T-helper 1 cell (primary cell): ENCODE measurements at places on chromosomes 3 and 15.

GRCh38 chr3:70530626-70531025, 218.2 kb upstream of the MDFIC2 start:
- DNase-seq: no peak

- DNase-seq: no peak
Observed at GRCh38 chr3:155110996-155111901, 31.1 kb downstream of the MME start.

- no peak for DNase-seq
Observed at GRCh38 chr3:133124511-133124910, 86.3 kb downstream of the TMEM108 start.

- DNase-seq: no peak
Observed at GRCh38 chr3:165523801-165524200, 313.4 kb downstream of the BCHE start.

DNA sequence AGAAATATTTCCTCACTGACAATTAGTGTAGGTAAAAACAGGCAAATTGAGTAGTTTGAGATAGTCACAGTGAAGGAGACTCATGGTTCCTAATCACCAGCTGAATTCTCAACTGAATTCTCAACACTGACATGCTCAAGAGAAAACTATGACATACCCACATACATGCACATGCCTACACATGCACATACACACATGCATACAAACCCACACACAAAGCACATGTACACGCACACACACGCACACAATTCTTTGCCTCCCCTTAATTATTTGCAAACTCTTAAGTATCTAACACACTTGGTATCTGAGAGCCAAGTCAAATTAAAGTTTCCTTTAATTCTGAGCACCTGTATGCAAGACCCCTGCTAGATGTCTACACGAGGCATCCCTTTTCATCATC, 111.8 kb downstream of the GABRB3 start:
- no peak for DNase-seq

- no peak for DNase-seq
Observed at GRCh38 chr15:83926116-83926515, 272.2 kb downstream of the ADAMTSL3 start.

- DNase-seq: no peak
Observed at GRCh38 chr3:79162653-79163052, 605.1 kb downstream of the ROBO1 start.

GRCh38 chr3:63607716-63608115, 44.8 kb upstream of the SNTN start:
- no peak for DNase-seq

DNA sequence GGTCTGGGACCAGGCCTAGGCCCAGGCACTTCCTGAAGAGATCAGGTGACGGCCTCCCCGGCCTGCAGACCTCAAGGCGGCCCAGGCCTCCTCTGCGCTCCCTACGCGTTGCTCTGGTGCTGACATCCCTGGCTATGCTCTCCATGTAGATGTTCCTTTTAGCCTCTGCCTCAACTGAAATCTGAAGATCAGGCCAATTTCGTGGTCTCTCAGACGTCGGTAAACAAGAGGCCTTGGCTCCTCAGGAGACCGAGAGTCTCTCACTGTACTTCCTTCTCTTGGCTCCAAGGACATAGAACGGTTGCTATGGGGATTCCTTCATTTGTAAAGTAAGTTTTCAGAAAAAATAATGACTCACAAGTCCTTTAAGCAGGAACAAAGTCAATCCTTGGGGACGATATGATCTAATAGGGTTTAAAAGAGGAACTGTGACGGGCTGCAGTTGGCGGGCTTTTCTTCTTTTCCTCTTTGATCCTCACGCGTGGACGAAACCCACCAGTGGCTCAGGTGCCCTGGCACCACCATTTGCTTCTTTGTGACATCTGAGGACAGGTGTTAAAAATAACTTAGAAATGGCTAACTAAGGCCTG, 55.6 kb upstream of the CGNL1 start:
- DNase-seq: no peak

- no peak for DNase-seq
Observed at GRCh38 chr3:47133641-47134040, 30.3 kb downstream of the SETD2 start.

GRCh38 chr3:131142580-131142979, 115.9 kb downstream of the NEK11 start:
- no peak for DNase-seq

DNA sequence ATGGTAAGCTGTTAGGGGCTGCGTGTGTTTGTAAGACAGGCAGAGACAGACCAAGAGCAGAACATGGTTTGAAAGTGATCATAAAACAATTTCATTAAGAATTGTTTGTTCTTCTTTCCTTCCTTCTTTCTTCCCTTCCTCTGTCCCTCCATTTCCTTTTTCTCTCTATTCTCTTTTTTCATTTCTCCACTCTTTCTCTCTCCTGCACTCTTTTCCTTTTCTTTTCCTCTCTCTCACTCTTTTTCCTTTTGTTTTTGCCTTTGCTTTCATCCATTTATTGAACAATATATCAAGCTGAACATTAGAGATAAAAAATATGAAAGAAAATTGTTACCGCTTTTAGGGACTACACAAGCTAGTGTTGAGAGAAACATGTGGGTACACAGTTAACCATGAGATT, 62.2 kb upstream of the GOLIM4 start:
- DNase-seq: no peak

DNA sequence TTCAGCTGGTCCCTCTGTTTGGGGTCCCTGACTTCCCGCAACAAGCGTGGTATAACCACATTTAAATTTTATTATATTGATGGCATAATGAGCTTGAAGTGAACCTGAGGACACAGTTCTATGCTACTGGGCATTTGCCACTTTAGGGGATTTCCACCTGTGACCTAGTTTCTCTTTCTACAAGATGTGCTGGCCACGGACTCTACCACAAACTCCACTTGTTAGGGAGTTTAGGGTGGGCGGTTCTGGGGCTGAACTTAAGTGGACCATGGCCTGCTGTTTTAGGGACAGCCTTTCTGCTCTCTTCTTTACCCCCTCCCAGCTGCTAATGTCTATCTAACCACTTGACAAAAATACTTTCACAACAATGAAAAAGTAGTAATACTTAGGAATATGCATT, 1199.1 kb downstream of the SI start:
- no peak for DNase-seq

- DNase-seq: no peak
Observed at GRCh38 chr3:126728680-126729079, 24.6 kb downstream of the CHCHD6 start.

GRCh38 chr15:31089368-31090047, 12.0 kb downstream of the TRPM1 start:
- no peak for DNase-seq

DNA sequence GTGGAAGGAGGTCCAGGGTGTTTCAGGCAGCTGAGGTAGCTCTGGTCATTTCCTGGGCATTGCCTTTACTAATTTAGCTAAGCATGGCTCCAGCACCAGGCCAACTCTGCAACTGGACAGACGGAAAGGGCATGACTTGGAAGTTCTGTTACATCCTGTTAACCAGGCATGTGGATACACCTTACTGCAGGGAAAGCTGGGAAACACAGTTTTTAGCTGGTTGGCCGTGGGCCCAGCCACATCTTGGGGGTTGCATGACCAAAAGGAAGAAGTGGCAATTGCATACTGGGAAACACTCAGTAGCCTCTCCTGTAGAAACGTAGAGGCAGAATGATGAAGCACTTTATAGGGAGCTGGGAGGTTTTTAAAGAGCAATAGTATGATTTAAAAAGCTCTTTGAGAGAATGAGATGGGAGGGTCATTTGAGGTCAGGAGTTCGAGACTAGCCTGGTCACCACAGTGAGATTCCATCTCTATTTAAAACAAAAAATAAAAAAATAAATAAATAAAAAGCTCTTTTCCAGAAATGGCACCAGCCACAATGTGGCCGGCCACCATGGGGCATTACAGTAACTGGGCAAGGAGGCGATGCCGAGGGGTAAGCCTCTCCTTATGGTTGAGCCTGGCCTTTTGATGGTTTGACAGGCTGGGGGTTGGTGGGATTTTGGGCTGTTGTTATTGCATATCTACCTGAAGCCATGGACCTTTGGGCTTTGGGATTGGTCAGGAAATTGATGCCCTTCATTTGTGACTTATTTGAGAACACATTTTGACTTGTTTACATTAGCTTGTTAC, 28.6 kb downstream of the TRAK1 start:
- no peak for DNase-seq

DNA sequence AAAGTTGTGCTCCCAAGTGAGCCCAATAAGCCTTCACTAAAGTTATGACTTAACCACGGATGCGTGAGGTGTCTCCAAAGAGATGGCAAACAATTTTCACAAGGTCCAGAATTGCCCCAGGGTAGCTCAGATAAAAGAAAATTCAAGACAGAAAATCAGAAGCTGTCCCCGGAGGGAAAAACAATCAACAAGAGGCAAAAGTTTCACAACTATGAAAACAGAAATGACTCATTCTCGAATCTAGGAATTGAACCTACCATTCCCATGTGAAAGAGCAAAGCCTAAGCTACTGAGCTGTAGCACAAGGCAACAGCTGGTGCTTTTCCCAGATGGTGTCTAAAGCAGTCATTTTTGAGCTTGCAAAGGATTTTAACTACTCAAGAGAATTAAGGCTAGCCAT, 33.5 kb upstream of the MKRN3 start:
- no peak for DNase-seq

GRCh38 chr3:170809007-170809974, 60.7 kb downstream of the RPL22L1 start:
- DNase-seq: no peak

DNA sequence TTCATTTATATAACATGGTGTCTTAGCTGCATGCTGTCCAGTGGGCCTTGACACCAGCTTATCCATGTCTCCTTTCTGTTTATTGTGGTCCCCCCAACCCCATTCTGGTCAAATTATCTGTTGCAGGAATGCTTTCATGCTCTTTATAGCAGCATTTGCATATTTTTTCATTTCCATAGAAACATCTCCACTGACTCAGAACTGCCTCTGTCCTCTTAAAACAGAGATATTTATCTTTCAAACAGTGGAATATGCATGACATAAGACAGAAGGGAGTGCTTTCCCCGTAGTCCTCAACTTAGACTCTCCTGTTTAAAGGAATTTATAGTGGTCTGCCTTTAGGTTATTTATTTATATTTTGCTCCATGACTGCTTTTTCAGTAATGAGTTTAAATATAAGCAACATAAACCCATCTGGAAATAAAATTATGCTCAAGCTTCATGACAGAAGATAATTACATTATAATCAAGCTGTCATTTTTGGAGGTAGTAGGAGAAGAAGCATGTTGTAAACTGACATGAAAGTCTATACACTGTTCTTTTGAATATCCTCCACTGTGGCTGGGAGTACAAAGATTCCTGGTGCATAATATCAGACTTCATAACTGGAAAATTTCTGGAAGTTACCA, 179.5 kb upstream of the CD96 start:
- no peak for DNase-seq

GRCh38 chr3:43616034-43616433, 5.8 kb downstream of the ANO10 start:
- no peak for DNase-seq

GRCh38 chr3:62501289-62501668, 127.9 kb upstream of the FEZF2 start:
- no peak for DNase-seq

GRCh38 chr15:100060276-100060926, 281.4 kb downstream of the ADAMTS17 start:
- DNase-seq: no peak

GRCh38 chr3:12553921-12554391, 2.9 kb upstream of the MKRN2 start:
- DNase-seq: no peak

- no peak for DNase-seq
Observed at GRCh38 chr3:37941608-37942508, 48.7 kb upstream of the VILL start.

GRCh38 chr3:153158189-153158588, 3.8 kb upstream of the RAP2B start:
- no peak for DNase-seq

DNA sequence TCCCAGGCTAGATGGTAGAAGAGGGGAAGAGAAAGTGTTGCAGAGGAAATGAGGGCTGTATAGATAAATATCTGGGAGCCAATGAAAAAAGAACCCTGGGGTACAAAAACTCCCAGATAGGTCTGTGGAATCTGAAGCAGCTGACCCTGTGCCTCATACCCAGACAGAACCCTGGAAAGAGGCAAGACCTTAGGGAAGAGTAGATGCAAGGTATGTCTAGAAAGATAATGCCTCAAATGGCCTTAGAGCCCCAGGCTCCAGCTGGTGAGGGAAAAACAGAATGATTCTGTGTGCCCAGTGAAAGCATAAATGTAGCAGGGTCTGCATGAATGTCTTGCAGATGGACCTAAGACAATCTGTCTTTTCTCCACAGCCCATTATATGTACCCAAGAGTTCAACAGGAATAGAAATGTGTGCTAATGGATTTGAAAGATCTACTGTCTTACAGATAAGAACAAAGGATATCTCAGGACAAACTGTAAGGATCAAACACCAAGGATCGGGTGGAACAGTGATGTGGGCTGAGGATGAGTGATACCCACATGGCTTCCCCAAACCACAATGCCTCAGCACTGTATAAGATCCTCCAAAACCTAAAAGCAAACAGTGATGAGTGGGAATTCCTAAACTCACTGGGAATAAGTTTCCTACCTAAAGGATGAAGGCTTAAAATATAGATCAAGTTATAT, 58.8 kb downstream of the NCEH1 start:
- DNase-seq: no peak

- DNase-seq: no peak
Observed at GRCh38 chr15:89379818-89380217, 45.2 kb upstream of the POLG start.

DNA sequence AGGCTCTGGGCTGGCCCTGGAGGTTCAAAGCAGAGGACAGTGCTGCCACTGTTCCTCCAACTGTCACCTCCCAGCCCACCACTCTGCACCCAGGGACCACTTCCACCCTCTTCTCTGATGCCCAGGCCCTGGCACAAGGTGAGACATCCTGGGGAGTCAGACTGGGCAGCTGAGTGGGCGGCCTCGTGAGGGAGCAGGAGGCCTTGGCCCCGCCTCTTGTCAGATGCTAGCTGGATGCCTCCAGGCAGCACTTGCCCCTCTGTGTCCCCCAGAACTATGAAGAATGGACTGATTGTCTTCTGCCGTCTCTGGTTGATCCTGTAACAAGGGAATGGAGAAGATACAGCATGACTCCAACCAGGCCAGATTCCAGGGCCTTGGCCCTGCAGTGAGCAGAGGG, 191.0 kb upstream of the LINGO1 start:
- no peak for DNase-seq

DNA sequence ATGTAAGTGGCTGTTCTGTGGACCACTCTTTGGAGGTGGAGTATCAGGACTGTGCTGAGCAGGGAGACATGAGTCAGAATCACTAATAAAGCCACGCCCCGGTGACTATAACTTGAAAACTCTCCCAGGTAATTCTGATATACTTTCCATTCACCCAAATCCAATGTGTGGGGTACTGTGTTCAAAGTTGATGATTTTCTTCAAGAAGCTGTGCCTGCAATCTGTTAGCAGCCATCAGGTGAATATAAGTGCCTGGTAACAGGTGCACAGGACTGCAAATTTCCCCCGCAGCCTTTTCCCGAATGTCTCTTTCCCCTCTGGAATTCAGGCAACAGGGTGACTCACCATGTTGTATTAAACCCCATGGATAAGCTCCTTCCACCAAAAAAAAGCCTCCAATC, 17.0 kb downstream of the MAGI1 start:
- no peak for DNase-seq

GRCh38 chr3:45546716-45547701, 47.5 kb upstream of the LIMD1 start:
- no peak for DNase-seq
